ENCODE measurements at places on chromosomes 13 and 19.
A peak's percentile ranks its signal among the peaks of the same experiment; 100 is the strongest.

GRCh38 chr13:100859861-100860260 is 185.3 kb upstream of the TMTC4 start:
- no peak for DNase-seq

DNA sequence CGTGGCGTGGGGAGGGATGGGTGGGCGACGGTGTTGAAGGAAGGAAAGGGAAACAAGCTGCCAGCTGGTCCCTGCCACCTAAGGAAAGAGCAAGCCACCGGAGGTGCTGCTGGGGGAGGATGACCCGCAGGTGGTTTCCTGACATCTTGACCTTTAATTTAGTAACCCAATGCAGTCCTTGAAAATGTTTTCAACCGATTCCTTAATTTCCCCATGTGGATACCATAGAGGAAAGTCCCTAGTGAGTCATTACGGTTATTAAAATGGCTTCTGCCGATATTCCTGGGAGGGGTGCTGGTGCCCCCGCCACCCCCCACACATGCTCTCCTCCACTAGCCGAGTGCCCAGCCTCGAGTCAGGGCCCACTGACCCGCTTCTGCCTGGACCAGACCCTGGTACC is 6.3 kb upstream of the ANKRD10 start:
- DNase-seq = no peak

DNA sequence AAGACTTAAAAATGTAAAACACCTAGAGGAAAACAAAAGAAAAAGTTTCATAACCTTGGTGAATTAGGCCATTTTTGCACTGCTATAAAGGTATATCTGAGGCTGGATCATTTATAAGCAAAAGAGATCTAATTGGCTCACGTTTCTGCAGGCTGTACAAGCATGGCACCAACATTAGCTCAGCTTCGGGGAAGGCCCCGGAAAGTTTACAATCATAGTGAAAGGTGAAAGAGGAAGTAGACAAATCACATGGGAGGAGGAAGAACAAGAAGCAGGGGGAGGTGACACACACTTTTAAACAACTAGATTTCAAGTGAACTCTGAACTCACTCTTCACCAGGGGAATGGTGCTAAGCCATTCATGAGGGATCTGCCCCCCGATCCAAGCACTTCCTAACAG is 1358.5 kb upstream of the PCDH9 start:
- DNase-seq = no peak

- DNase-seq = no peak
Observed at GRCh38 chr13:112392719-112393118, 16.6 kb downstream of the SPACA7 start.

DNA sequence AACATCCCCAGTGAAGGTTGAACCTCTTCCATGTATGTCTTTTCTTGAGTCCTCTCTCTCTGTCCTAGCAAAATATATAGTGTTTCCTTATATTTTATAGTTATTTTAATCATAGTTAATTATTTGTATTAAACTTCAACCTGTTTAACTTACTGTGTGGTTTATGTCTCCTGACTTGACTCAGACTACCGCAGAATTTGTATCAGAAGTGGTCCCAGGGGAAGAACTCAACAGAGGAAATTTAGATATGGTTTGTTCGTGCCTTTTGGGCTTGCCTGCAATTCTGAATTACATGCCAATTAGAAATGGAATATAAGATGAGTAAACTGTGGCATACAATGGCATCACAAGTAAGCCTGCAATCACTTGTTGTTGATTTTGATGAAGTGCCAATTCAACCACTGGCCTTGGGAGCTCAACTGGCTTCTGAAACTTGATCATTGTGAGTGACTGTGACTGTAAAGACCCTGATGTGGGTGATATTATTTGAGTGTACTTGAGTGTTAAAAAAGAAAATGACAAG is 1459.5 kb upstream of the PCDH20 start:
- no peak for DNase-seq

GRCh38 chr13:79228972-79229371 is 177.1 kb downstream of the RBM26 start:
- no peak for DNase-seq

DNA sequence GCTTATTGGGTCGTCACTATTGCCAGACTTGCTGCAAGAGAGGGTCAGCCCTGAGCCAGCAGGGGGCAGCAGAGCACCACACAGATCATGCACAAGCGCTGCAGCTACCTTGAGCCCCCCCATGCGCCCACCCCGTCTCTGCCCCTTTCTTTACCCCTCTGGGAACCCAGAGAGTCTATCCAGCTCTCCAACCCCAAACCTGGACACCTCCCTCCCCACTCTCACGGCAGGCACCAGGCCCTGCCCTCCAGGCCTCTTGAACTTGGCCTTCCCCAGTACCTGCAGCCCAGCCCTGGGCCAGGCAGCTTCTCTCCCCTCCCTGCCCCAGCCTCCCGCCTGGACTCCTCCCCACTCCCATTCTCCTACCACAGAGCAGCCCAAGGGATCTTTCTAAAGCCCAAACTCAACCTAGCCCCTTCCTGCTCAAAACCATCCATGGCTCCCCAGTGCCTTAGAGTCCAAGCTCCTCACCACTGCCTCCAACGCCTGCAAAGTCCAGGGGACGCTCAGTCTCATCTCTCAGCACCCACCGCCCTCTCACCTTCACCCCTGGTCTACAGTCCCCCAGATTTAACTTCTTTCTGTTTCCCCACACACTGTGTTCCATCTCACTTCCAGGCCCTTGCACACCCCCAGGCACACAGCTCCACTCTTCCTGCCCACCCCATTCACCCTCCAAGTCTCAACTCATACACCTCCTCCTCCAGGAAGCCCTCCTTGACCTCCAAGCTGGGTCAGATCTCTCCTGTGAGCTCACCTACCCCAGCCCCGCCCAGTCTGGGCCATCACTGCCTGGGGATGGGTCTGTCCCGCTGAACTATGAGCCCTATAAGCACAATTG is 9.4 kb upstream of the CEACAM16 start:
- DNase-seq = peak; percentile 86

DNA sequence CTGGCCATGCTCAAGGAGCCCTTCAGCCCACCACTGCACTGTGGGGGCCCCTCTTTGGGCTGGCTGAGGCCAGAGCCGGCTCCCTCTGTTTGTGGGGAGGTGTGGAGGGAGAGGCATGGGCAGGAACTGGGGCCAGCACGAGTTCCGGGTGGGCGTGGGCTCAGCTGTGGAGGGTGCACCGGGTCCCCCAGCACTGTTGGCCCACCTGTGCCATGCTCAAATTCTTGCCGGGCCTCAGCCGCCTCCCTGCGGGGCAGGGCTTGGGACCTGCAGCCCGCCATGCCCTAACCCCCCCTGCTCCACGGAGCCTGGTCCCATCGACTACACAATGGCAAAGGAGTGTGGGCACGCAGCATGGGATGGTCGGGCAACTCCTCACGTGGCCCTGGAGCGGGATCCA is 38.8 kb upstream of the TNFRSF19 start:
- no peak for DNase-seq

GRCh38 chr13:102569488-102569887 is 27.3 kb upstream of the TPP2 start:
- no peak for DNase-seq

DNA sequence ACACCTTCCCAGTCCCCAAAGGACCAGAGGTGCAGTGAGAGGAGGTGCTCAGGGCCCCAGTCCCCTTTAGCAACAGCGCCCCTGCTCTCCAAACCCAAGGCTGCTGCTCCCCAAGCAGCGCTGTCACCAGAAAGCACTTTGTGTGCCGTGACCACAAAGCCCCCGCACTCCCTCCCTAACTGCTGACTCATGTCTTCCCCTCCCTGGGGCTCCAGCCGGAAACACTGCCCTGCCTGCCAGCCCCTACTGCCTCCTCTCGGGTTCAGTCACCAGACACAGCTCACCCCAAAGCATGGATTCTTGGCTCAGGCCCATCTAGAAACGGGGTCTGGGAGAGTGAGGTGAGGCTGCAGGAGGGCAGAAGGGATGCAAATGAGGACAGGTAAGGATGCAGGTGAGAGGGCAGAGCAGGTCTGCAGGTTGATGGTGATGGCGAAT is 4.9 kb upstream of the TNFSF14 start:
- DNase-seq = peak; percentile 93

GRCh38 chr19:10203686-10204085 is 8.9 kb upstream of the DNMT1 start:
- DNase-seq = no peak

GRCh38 chr13:53075356-53076041 is 46.9 kb downstream of the OLFM4 start:
- DNase-seq = no peak

DNA sequence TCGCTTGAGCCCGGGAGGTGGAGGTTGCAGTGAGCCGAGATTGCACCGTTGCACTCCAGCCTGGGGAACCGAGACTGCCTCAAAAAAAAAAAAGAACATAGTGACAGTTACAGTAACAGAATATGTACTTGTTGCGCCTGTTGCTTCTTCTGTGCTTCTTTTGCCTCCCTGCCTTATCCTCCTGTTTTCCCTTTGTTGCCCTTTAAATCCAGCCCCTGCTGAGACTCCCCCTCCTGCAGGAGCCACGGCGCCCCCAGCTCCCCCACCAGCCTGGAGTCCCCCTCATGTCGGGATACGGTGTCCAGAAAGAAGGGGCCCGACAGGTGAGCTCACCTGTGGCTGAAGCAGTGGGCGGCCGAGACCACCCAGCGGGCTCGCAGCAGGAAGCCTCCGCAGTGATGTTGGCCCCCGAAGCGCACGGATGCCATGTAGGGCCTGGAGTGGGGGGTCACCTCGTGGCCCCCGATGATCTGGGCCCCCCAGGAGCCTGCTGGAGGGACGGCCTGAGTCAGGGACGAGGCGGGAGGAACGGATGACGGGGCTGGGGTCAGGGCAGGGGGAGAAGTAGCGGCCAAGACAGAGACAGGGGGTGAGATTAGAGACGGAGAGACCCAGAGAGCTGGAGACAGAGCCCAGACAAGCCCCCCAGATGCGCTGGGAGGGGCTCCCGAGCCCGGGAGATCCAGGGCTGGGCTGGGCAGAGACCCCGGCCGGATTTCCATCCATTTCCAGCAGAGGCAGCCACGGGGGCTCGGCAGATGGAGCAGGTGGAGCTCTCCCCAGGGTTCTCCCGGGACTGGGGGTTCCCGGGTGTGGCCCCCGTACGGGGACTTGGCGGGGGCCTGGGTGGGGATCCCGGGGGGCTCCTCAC is 536 bp downstream of the PRSS57 start:
- DNase-seq = no peak

DNA sequence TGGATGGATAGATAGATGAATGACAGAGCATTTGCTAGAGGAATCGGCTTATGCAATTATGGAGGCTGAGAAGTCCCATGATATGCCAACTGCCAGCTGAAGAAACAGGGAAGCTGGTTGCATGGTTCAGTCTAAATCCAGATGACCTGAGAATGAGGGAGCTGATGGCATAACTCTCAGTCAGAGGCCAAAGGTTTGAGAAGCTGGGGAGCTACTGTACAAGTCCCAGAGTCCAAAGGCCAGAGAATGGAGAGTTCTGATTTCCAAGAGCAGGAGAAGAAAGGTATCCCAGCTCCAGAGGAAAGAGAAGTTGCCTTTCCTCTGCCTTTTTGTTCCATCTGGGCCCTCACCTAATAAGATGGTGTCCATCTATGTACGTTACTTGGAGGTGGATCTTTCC is 108.3 kb downstream of the CDK8 start:
- no peak for DNase-seq

DNA sequence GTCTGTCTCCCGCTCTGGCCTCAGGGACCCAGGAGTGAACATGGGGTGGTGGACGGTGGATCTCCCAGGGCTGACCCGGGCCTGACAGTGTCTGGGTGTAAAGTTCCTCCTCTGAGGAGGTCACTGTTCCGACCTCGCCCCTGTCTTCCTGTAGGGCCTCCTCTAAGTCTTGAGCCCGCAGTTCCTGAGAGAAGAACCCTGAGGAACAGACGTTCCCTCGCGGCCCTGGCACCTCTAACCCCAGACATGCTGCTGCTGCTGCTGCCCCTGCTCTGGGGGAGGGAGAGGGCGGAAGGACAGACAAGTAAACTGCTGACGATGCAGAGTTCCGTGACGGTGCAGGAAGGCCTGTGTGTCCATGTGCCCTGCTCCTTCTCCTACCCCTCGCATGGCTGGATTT is at the start of gene SIGLEC9:
TSS of gene SIGLEC9 (plus strand) at position 178 of the 400 bp plus-strand sequence. CDS start at position 247, 69 bp downstream.
- DNase-seq = no peak

GRCh38 chr13:70098669-70099068 is 9.0 kb upstream of the ATXN8OS start:
- no peak for DNase-seq

DNA sequence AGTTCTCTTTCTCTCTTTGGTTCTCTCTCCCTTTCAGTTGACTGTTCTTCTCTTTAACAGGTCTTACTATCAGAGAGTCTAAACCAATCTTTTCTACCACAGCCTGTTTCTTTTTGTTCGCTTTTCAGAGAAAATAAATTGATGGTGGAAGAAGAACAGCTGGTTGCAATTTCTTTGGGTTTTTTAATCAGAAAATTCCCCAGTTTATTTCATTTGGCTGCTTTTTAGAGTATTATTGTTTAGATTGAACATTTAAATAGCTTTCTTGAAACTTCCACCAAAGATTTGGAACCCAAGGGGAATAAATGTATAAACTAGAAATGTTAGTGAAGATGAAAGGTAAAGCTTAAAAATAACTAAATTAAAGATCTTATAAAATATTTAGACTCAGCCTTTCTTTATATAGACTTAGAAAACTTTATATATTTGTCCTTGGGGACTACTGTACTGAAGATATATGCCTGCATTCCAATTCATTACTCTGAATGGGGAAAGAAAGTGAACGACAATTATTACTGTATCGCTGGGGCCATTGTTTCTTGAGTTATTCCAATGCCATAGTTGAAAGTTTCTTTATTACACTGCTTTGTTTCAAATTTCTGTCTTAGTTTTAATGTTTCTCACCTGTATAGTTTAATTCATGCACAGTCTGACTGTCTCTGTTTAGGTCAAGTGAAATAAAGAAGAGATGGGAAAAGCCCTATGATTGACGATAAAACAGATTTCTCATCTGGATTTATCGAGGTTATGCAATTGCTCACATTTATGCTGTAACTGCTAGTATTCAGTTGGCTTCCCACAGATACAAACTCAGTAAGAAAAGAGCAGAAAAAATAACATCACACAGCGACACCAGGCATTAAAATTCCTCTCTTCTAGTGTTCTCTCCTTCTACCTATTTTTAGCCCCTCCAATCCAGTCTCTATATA is 169.4 kb upstream of the CSNK1A1L start:
- no peak for DNase-seq

DNA sequence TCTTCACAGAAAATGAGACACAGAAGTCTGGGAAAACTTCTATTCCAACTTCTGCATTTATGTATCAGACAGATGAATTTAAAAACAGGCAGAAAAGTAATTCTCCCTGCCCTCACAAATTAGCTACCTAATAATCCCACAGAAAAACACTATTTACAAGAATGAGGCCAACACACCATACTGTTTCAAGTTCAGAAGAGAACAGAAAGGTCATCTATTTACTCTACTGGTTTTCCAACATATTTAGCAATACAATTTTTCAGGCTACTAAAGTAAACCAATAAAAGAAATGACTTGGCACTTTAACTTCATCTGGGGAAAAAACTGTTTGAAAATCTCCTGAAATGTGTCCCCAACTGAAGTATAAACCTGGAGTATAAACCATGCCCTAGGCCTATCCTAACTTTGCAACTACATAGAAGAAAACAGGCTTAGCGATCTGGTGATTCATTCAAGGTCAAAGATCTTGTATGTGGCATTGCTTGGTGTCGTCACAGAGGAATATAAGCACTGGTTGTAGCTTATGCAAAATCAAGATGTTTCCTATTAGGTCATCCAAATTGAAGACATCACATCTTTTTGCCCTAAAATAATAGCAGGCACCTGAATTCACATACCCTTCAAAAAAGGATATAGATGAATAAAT is 20.1 kb upstream of the EBPL start:
- DNase-seq = no peak

- DNase-seq = no peak
Observed at GRCh38 chr19:6987850-6988249, 33.4 kb downstream of the MBD3L2B start.

Measured in CD4-positive, alpha-beta T cell (primary cell).